Stomach (tissue), 19 donors: ENCODE measurements at places on chromosomes 3 and 15.

DNA sequence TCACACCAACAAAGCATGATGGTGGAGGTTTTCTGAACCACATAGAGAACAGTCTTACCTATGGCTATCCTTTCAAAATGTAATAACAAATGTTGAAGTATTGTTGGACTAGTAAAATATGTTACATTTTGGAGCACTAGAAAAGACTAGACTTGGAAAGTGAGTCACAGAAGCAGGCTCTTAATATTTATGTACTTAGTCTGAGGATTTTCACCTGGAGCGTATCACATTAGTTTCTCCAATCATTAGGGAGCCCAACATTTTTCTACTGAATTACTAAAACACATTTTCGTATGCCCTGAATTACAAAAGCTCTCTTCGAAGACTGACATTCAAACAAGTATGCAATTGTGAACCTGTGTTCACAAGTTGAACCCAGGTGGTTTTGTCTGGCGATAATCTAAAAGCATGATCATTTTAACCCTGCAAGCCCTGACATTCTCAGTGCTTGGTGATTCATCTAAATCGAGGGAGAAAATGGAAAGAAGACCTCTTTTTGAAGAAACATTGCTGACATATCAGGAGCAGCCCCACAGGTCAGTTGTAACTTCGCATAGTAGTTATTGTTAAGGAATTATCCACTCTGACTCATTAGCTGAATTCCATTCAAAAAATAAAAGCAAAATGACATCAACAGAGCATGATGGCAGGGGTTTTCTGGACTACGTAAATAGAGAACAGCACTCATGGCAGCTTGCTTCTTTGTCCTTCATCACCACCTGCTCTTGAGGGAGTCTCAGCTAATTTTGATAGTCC lies 679.8 kb upstream of the NECTIN3 start:
- no peak overlapping the region for H3K27ac ChIP-seq
- DNase-seq: no peak
- H3K4me3 ChIP-seq: no peak overlapping the region
- H3K36me3 ChIP-seq: no peaks in the 10 kb centered on the region

- H3K27ac ChIP-seq: no peak overlapping the region
- no peak for DNase-seq
- no peaks in the 10 kb centered on the region for H3K36me3 ChIP-seq
- H3K4me1 ChIP-seq: no peaks in the 10 kb centered on the region
These were observed 662.8 kb upstream of the CCDC54 start for GRCh38 chr3:106714400-106714799.

DNA sequence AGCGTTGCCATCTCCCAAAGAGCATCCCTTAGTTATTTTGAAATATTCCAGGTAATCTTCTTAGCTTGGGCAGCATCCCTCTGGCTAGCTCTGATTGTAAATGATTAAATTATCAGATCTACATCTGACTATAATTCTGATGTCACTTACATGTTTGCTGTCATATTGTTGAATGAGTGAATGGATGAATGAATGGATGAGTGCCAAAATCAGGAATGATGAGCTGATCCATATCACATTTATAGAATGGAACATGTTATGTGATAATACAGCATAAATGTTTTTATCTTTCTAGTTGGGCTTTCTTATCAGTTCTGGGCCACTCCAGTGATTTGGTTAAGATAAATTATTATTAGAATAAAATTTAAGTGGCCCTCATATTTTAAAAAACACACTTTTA lies 14.0 kb downstream of the FAN1 start:
- no peak overlapping the region for H3K4me3 ChIP-seq
- H3K4me1 ChIP-seq: peaks cover 14% of the 10 kb centered on the region
- H3K36me3 ChIP-seq: peaks cover 95% of the 10 kb centered on the region

- DNase-seq: no peak
- no peaks in the 10 kb centered on the region for H3K4me1 ChIP-seq
- no peak overlapping the region for H3K27ac ChIP-seq
- no peak overlapping the region for H3K4me3 ChIP-seq
These were observed 65.8 kb downstream of the CTNNB1 start for GRCh38 chr3:41265011-41265545.

GRCh38 chr3:95438274-95438673 lies 1375.4 kb downstream of the NSUN3 start:
- H3K4me3 ChIP-seq: no peak overlapping the region
- H3K36me3 ChIP-seq: no peaks in the 10 kb centered on the region
- DNase-seq: no peak
- no peaks in the 10 kb centered on the region for H3K27me3 ChIP-seq
- no peak overlapping the region for H3K27ac ChIP-seq

GRCh38 chr15:28900892-28901586 lies 15.3 kb downstream of the APBA2 start:
- no peak for DNase-seq
- no peak overlapping the region for H3K4me3 ChIP-seq
- H3K27ac ChIP-seq: no peak overlapping the region
- H3K4me1 ChIP-seq: no peaks in the 10 kb centered on the region
- no peaks in the 10 kb centered on the region for H3K27me3 ChIP-seq
- no peaks in the 10 kb centered on the region for H3K36me3 ChIP-seq

GRCh38 chr3:116058844-116059243 lies 386.4 kb downstream of the LSAMP start:
- no peak overlapping the region for H3K27ac ChIP-seq
- H3K27me3 ChIP-seq: no peaks in the 10 kb centered on the region
- H3K4me3 ChIP-seq: no peak overlapping the region
- H3K36me3 ChIP-seq: no peaks in the 10 kb centered on the region

DNA sequence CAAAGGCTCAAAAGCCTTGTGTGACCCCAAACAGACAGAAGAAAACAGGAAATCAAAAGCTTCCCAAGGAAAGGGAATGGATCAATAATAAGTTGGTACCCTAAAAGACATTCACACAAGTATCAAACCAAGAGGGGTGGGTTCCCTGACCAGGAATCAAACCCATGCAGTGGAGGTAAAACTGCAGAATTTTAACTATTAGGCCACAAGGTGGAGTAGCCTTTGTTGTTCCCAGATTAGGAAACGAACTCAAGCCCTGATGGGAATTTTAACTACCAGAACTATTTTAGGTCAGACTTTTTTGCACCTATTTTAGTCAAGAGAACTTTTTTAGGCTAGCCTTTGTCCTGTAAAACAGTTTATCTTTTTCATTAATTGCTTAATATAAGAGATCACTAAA lies 31.4 kb downstream of the SETMAR start:
- DNase-seq: no peak
- no peak overlapping the region for H3K27ac ChIP-seq
- H3K4me3 ChIP-seq: no peak overlapping the region
